ENCODE measurements at places on chromosomes 4 and X. TPM values are rescaled to one million over a fixed set of nuclear protein-coding genes. Genes with fewer than 3 reads are reported as not detected.

Gene NXF3
- not detected for total RNA-seq

Gene TMEM128
- 17.9 TPM for total RNA-seq

Gene TIMM8A
- total RNA-seq: 5.2 TPM

Gene C4orf46
- 13.6 TPM for total RNA-seq

Gene TLR3
- 0.65 TPM for total RNA-seq

Gene FAM47E
- not detected for total RNA-seq

Gene WNK3
- 0.97 TPM for total RNA-seq

Gene PPBP
- total RNA-seq: not detected

Gene MAOA
- 20.8 TPM for total RNA-seq

Gene TCEAL6
- total RNA-seq: not detected

Gene FMR1NB
- not detected for total RNA-seq

Gene SSX3
- not detected for total RNA-seq

Gene SOX3
- not detected for total RNA-seq

Gene GLOD5
- not detected for total RNA-seq

Gene CORIN
- total RNA-seq: not detected

Gene KLHL5
- total RNA-seq: 76.0 TPM

Gene KLHL34
- not detected for total RNA-seq

Gene GAGE1
- not detected for total RNA-seq

Gene VCX3A
- total RNA-seq: not detected

Gene DCAF12L2
- total RNA-seq: 0.30 TPM

Gene C4orf36
- 0.32 TPM for total RNA-seq

Gene DMD
- total RNA-seq: 8.8 TPM

Gene KLF8
- total RNA-seq: not detected

Gene SMIM43
- total RNA-seq: not detected

Gene S100P
- not detected for total RNA-seq
